ENCODE measurements at places on chromosomes 7 and 10. TPM values are rescaled to one million over a fixed set of nuclear protein-coding genes. Genes with fewer than 3 reads are reported as not detected.
A peak's percentile ranks its signal among the peaks of the same experiment; 100 is the strongest.

GNG11 gene
- not detected for total RNA-seq

GRCh38 chr10:34151481-34151880, 663.6 kb downstream of the PARD3 start:
- H3K27ac ChIP-seq, result no peak overlapping the region
- no peak for DNase-seq
- no peaks in the 10 kb centered on the region for H3K36me3 ChIP-seq
- H3K27me3 ChIP-seq, result peaks cover 4% of the 10 kb centered on the region
- no peak overlapping the region for H3K4me3 ChIP-seq

- peaks cover 25% of the 10 kb centered on the region for H3K36me3 ChIP-seq
- H3K27ac ChIP-seq, result peak overlapping the region; percentile 100
- peak; percentile 89 for DNase-seq
- peaks cover 35% of the 10 kb centered on the region for H3K4me1 ChIP-seq
- peak overlapping the region; percentile 97 for H3K4me3 ChIP-seq
- H3K27me3 ChIP-seq, result no peaks in the 10 kb centered on the region
Measured at GRCh38 chr10:73744664-73744975, 448 bp downstream of the SEC24C start.

DNA sequence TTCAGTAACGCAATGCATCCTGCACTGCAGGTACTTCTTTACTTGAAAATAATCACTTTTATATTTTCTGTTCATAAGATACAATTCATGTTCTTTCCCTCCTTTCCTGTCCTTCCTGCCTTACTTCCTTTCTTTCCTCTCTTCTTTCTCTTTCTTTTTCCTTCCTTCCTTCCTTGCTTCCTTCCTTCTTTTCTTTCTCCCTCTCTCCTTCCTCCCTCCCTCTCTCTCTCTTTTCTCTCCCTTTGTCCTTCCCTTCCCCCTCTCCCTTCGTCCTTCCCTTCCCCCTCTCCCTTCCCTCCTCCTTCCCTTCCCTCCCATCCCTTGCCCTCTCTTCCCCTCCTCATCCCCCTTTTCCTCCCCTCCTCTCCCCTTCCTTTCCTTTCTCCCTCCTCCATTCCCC, 227.8 kb upstream of the KLF6 start:
- no peak for DNase-seq
- no peak overlapping the region for H3K27ac ChIP-seq
- no peak overlapping the region for H3K4me3 ChIP-seq
- peaks cover 13% of the 10 kb centered on the region for H3K4me1 ChIP-seq
- H3K27me3 ChIP-seq, result no peaks in the 10 kb centered on the region

CPXM2 gene
- total RNA-seq, result not detected

GATA3 gene
- total RNA-seq, result 79.7 TPM

LIPF gene
- not detected for total RNA-seq

GRCh38 chr10:17961551-17962422, 10.1 kb downstream of the SLC39A12 start:
- H3K4me1 ChIP-seq, result no peaks in the 10 kb centered on the region
- DNase-seq, result no peak

GRCh38 chr7:124155432-124156022, 122.7 kb upstream of the TMEM229A start:
- no peaks in the 10 kb centered on the region for H3K27me3 ChIP-seq
- H3K4me1 ChIP-seq, result no peaks in the 10 kb centered on the region
- H3K36me3 ChIP-seq, result no peaks in the 10 kb centered on the region
- H3K27ac ChIP-seq, result no peak overlapping the region
- DNase-seq, result no peak
- no peak overlapping the region for H3K4me3 ChIP-seq

DNA sequence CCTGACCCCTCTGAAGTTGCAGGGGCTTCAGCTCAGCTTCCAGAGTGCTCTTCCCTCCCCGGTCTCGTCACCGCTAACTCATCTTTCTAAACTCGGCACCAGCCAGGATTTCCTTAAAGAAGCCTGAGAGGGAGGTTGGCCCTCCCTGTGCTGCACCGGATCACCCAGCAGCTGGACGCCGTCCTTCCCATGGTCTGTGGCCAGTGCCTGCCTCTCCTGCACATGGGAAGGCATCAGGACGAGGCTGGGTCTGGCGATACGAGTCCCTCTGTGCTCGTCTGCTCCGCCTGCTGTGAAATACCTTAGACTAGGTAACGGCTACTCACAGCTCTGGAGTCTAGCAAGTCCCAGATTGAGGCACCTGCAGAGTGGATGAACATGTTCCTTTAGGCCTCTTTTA, 179.1 kb downstream of the ZMYND11 start:
- H3K4me3 ChIP-seq, result no peak overlapping the region
- no peaks in the 10 kb centered on the region for H3K36me3 ChIP-seq
- DNase-seq, result no peak
- no peaks in the 10 kb centered on the region for H3K27me3 ChIP-seq
- peaks cover 5% of the 10 kb centered on the region for H3K4me1 ChIP-seq
- no peak overlapping the region for H3K27ac ChIP-seq

DNA sequence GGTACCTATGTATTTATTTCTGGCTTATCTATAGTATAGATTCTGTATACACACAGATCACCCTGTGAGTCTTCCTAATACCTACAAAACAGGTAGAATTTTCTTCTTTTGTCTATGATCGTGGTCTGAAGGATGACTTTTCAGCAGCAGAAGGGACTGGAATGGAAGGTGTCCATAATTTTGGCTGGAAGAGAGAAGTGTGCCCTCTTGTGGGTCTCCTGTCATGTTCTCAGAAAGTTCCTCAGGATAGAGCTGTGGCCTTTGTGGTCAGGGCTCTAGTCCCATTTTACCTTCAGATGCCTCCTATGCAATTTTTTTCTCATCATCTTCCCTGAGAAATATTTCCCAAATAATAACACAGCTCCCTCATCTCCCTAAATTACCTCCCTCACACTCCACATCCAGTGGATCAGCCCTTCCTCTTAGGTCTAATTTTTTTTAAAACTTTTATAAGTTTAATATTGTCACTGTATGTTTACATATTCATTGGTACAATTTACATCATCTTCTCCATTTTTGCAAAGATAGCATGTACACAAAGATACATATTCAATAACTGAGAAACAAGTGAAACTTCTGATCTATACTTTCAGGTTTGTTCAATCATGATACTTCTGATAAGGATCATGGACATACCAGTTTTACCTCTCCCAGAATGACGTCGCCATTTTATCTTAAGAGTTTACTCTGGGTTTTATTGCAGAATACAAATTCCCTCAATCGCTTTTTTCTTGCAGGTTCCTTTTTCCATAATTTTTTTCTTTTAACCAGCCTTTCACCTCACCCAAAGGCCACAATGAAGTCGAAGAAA, 112.7 kb downstream of the REEP3 start:
- H3K4me1 ChIP-seq, result peaks cover 27% of the 10 kb centered on the region
- H3K36me3 ChIP-seq, result no peaks in the 10 kb centered on the region
- H3K4me3 ChIP-seq, result no peak overlapping the region
- DNase-seq, result peak; percentile 51
- no peak overlapping the region for H3K27ac ChIP-seq

PRSS37 gene
- total RNA-seq, result not detected

HOXA6 gene
- total RNA-seq, result not detected

MALRD1 gene
- total RNA-seq, result not detected

CDK1 gene
- 101 TPM for total RNA-seq

DNA sequence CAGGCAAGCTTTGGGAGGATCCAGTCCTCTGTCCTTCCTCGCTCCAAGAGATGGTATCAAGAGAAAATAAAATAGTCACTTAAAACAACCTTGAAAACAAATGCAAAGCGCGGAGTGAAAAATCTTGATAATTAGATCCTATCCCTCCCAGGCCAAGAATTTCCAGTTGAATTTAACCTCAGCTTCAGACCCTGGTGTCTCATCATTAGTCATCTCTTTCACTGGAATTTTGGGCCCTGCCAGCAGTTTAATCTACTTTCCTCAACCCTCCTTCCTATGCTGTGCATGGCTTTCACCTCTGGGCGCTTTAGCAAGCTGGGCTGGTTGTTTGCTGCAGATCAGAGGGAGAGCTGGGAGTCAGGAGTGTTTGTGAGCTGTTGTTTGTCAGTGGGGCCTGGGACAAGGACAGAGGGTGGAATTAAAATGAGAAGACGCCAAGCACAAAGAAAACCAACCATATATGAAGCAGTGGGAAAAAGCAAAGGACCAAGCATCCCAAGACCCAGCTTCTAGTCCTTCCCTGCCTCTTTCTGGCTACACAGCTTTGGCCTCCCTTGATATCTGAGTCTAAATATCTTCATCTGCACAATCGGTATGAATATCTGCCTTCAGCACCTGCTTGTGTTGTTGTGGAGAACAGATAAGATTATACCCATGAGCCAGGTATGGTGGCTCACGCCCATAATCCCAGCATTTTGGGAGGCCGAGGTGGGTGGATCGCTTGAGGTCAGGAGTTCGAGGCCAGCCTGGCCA, 13.5 kb downstream of the MYOF start:
- no peak for DNase-seq
- no peaks in the 10 kb centered on the region for H3K27me3 ChIP-seq
- H3K4me1 ChIP-seq, result peaks cover 3% of the 10 kb centered on the region
- no peak overlapping the region for H3K27ac ChIP-seq

GRCh38 chr10:77842652-77843212, 83.8 kb downstream of the DLG5 start:
- no peak overlapping the region for H3K4me3 ChIP-seq
- H3K27ac ChIP-seq, result no peak overlapping the region
- no peaks in the 10 kb centered on the region for H3K36me3 ChIP-seq
- no peaks in the 10 kb centered on the region for H3K27me3 ChIP-seq

DNA sequence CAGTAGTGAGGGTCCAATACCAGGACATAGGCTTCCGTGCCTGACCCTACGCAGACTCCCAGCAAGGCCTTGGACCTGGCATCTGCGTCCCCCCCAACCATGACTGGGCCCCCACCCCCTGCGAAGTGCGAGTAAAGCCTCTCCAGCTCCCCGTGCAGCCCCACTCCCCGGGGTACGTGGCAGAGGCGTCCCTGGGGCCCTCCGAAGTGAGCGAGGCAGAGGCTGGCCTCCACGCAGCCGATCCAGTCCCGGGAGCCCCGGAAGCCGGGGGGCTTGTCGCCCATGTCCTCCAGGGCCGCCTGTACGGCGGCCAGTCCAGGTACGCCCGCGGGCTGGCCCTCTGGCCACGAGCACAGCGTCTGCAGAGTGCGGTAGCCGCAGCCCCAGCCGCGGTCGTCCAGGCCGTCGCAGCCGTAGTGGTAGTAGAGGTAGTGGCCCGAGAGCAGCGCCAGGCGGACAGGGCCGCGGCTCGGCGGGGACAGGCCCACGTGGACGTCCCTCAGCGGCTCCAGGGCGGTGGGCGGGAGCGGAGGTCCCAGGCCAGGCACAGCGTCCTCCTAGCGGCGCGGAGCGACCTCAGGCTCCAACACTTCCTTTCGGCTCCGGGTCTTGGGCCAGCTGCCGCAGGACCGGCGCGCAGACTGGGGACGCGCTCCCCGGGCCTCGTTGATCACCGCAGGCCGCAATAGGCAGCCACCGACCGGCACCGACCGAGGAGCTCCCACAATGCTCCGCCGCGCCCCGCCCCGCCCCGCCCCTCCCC, at the start of gene UFSP1:
Gene UFSP1 (minus strand): TSS at position 728 of the 763 bp plus-strand sequence. CDS start 444 bp downstream, at position 284.
- H3K4me3 ChIP-seq, result peak within 1 kb of the TSS; percentile 83
- peaks cover 45% of the 10 kb centered on the region for H3K36me3 ChIP-seq
- peaks cover 44% of the 10 kb centered on the region for H3K4me1 ChIP-seq
- H3K27ac ChIP-seq, result peak within 1 kb of the TSS; percentile 87
- DNase-seq, result peak; percentile 59

IL6 gene
- total RNA-seq, result 0.35 TPM

PTER gene
- 17.8 TPM for total RNA-seq

DNA sequence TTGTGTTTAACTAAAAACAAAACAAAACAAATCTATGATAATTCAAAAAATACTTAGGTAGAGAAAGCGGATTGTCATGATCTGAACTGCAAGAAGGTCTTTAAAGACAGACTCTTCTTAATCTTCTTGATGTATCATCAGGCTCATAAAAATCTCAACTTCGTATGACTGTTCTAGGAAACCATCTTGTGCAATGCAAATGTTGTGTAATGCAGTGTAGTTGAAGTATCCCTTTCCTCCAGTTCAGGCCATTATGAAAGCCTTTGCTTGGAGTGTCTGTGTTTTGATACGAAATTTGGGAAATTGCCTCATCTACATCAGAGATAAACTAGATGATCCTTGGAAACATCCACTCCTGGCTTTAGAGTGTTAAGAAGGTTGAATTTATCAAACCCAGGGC, 30.9 kb downstream of the CDK1 start:
- no peak overlapping the region for H3K4me3 ChIP-seq
- H3K36me3 ChIP-seq, result peaks cover 7% of the 10 kb centered on the region
- H3K27ac ChIP-seq, result no peak overlapping the region
- no peaks in the 10 kb centered on the region for H3K4me1 ChIP-seq
- H3K27me3 ChIP-seq, result no peaks in the 10 kb centered on the region
- no peak for DNase-seq

DNA sequence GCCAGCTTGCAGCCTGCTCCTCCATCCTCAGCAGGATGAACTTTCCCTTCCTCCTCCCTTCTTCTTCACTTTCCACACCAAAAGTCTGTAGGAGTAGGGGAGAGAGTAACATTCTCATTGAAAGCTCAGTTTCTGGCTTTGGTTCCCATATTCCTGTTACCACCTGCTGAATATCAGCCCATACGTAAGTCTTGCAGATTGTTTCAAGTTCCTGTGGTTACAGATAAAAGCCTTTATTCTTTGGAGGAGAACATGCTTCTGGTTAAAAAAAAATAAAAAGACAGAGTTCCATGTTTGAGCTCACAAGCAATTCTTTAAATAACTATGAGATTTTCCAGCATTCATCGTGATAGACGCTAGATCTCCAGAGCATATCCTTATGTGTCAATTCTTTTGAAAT, 637.3 kb downstream of the SUGCT start:
- no peak overlapping the region for H3K4me3 ChIP-seq
- H3K27me3 ChIP-seq, result no peaks in the 10 kb centered on the region
- no peak for DNase-seq
- H3K36me3 ChIP-seq, result no peaks in the 10 kb centered on the region

ITPRID1 gene
- not detected for total RNA-seq

- DNase-seq, result peak; percentile 70
- no peaks in the 10 kb centered on the region for H3K36me3 ChIP-seq
- peaks cover 36% of the 10 kb centered on the region for H3K27me3 ChIP-seq
- no peak within 1 kb of the TSS for H3K27ac ChIP-seq
Measured at GRCh38 chr7:191981-192649, at the start of gene FAM20C. FAM20C (plus strand) TSS chr7:192571; CDS start chr7:193200, 629 bp downstream.

GRCh38 chr10:80259405-80259871, 30.0 kb downstream of the MAT1A start:
- H3K36me3 ChIP-seq, result no peaks in the 10 kb centered on the region
- peaks cover 3% of the 10 kb centered on the region for H3K4me1 ChIP-seq
- DNase-seq, result no peak
- H3K27ac ChIP-seq, result no peak overlapping the region
- H3K27me3 ChIP-seq, result peaks cover 11% of the 10 kb centered on the region

Measured in activated CD4-positive, alpha-beta T cell treated with anti-CD3 and anti-CD28 coated beads, Interleukin-2, amount 10 ng/mL, durations not matched to agents 24 days and 14 days (primary cell).